Hepatic stellate cell (primary cell): ENCODE measurements at places on chromosomes 2 and 18.

DNA sequence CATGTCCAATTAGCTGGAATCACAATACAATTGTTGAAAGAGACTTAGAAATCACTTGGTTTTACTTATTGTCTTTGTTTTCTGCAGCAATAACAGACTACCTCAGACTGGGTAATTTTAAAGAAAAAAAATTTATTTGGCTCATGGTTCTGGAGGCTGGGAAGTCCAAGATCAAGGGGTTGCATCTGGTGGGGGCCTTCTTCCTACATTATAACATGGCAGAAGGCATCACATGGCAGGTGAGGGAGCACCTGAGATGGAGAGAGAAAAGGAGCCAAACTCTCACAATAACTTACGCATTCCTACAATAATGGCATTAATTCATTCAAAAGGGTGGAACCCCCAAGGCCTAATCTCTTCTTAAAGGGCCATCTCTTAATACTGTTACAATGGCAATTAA lies 37.5 kb upstream of the KLHL14 start:
- DNase-seq, result no peak

- no peak for DNase-seq
These were observed 150.6 kb downstream of the MYCN start for GRCh38 chr2:16090650-16091575.

DNA sequence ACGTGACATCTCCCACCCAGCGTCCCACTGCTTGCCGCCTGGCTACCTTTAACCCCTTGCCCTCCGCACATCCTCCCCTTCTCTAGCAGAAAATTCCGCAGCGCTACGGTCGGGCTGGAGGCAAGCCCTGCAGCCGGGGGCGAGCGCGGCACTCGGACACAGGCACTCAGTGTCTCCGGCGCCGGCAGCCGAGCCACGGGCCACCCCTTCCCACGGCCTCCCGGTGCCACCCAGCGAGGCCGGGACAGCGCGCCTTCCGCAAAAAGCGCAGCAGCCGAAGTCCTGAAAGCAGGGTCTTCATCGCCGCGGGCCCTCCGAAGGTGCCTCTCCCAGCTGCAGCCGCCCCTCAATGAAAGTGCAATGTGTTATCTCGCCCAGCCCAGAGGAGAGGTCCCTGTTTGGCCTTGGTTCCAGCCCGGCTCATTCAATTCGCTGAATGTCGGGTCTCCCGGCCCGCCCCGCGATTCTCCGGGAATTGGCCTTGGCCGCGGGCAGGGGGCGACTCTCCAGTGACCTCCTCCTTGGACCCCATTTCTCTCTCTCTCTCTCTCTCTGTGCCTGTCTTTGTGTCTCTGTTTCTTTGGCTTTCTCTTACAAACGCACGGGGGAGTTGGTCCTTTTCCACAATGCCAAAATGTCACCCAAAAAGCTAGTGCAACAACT lies 1.1 kb downstream of the DLGAP1 start:
- DNase-seq, result no peak

GRCh38 chr2:15860760-15861159 lies 79.6 kb upstream of the MYCN start:
- no peak for DNase-seq
